NCI-H524 (cell line): ENCODE measurements at places on chromosomes 11 and 22.
A peak's percentile ranks its signal among the peaks of the same experiment; 100 is the strongest.

GRCh38 chr22:40004836-40005235, 10.1 kb downstream of the FAM83F start:
- peak; percentile 34 for DNase-seq

DNA sequence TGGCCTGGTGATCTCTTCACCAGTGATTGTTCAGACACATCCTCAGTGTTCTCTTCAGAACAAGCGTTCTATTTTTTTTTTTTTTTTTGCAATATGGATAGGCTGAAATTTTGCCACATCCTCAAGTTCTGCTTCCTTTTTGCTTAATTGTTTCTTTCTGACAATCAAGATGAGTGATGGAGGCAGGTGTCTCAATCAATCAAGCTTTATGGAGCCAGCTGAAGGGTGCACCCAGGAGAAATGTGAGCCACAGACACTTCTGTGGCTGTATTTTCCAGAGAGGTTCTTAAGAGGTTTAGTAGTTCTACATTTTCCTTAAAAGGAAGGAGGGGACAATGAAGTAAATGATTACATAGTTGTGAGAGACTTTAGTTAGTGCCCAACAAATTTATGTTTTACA, 43.9 kb upstream of the ASPHD2 start:
- peak; percentile 30 for DNase-seq

DNA sequence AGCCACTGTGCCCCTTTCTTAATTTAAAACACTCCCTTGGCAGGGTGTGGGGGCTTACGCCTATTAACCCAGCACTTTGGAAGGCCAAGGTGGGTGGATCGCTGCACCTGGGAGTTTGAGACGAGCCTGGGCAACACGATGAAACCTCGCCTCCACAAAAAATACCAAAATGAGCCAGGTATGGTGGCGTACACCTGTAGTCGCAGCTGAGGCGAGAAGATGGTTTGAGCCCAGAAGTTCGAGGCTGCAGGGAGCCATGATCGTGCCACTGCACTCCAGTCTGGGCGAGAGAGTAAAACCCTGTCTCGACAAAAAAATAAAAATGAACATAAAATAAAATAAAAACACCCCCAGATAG, 45.0 kb downstream of the LINC01488 start:
- DNase-seq = no peak

GRCh38 chr11:35531246-35531645, 5.8 kb upstream of the PAMR1 start:
- DNase-seq = no peak

DNA sequence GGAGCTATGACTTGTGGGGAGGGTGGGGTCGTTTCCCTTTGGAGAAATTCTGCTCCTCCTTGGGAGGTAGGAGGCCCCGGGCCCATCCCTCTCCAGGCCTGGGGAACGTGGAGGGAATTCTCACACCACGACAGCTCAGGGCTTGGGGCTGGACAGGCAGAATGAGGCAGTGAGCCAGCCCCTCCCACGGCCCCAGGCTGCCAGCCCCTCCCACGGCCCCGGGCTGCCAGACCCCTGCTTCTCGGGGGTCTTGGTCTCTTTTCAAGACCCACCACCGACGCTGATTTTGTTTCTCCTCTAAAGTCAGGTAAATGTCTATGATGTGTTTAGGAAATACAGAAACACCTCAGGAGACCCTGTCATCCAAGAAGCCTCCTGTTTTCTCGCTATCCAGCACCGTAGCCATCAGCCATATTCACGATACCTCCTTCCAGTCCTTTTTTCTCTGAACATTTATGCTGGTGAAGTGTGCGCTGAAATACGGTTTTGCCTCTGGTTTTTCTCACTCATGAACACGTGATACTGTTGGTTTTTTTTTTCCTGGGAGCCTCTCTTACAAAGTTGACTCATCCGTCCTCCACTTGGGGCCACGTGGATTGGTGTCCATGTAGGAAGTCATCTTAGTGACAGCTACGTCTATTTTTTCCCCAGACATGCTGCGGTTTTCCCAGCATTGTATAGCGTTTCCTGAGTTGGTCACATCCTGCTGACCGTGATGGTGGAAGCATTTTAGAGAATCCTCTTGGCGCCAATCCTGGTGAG, 1219.6 kb downstream of the BRD1 start:
- no peak for DNase-seq

- DNase-seq = no peak
Observed at GRCh38 chr11:68038226-68038717, 553 bp upstream of the TCIRG1 start.

- no peak for DNase-seq
Observed at GRCh38 chr22:42644422-42645340, 4.3 kb upstream of the ATP5MGL start.

- DNase-seq = no peak
Observed at GRCh38 chr11:69257838-69258658, 35.9 kb upstream of the MYEOV start.

- DNase-seq = no peak
Observed at GRCh38 chr11:2687782-2688191, 12.0 kb downstream of the KCNQ1OT1 start.
